Naive thymus-derived CD4-positive, alpha-beta T cell (primary cell): ENCODE measurements at places on chromosomes 6 and 20.

GRCh38 chr6:43819958-43820357 lies 49.9 kb downstream of the VEGFA start:
- DNase-seq: no peak

- no peak for DNase-seq
Measured at GRCh38 chr6:15606347-15606746, 56.5 kb downstream of the DTNBP1 start.

GRCh38 chr6:110307368-110307767 lies 50.8 kb downstream of the METTL24 start:
- DNase-seq: no peak

GRCh38 chr6:131013495-131013894 lies 49.5 kb downstream of the EPB41L2 start:
- no peak for DNase-seq

GRCh38 chr6:108031968-108032367 lies 42.6 kb downstream of the OSTM1 start:
- DNase-seq: no peak

DNA sequence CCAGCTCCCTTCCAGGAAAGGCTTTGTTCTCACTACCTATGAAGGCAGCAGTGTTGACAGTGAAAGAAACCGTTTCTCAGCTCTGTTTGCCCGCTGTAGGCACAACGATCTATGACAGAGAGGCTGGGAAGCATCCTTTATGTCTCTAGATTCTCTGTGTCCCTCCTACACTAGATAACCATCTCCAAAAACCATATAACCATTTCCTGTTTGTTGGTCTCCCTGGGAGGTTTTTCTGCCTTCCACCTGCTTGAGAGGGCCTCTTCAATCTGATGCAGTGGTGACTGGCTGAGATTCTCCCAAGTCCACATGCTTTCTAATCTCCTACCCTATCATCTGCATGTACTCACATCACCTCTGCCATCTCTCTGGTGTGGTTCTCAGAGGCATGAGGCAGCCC lies 32.0 kb upstream of the TMEM217 start:
- peak; percentile 58 for DNase-seq

DNA sequence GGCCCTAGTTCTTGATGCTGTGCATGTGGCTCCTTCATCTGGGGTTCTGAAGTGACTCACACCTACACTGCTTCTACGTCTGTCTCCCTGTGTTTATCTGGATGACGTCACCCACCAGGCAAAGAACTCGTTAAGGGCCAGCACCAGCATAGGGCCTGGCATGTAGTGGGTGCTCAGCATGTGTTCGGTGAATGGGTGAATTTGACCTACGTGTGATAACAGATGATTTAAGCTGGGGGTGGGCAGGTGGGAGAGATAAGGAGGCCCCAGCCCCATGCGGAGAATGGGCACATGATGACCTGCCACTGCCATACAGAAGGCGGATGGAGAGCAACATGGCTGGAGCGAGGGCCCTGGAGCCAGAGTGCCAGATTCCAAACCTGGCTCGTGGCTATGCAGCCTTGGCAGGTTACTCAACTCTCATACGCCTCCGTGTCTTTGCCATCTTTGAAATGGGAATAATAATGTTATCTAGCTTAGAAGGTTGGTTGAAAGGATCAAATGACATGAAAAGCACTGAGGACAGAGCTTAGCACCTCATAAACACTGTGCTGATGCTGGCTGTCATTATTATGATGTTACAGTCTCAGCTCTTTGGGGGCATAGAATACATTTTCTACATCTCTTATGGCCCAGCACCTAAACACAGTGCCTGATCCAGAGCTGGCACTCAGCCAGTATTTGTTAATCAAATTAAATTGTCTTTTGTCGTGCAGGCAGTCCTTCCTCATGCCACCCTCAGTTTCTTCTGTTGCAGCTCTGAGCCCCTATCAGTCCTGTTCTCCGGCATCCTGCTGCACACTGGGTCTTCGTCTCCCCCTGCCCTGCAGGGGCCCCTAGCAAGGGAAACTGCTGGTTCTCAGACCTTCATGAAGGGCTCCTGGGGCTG lies 39.6 kb downstream of the VEGFA start:
- DNase-seq: no peak

DNA sequence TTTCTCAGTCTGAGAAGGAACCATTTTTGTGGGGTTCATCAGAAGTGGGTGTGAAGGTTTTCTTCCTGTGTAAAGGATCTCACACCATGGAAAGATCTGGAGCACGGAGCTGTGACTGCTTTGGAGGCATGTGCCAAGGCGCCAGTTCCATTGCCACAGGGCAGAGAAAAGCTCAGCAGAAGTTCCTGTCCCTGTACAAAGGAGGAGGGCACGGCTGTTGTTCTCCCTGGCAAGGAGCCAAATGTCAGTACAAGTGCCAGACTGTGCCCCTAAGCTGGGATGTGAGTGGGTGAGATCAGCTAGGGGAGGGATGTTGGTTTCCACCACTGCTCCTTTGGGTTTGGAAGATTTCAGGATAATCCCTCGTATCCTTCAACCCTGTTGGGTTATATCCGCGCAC lies 117.3 kb downstream of the CRYBG1 start:
- peak; percentile 7 for DNase-seq
